A549 (cell line): ENCODE measurements at places on chromosomes 13 and 19. TPM values are rescaled to one million over a fixed set of nuclear protein-coding genes. Genes with fewer than 3 reads are reported as not detected.

The LAIR1 gene
- not detected in 3 replicates for polyA plus RNA-seq

- DNase-seq, result peak; percentile 70
Observed at GRCh38 chr19:56076498-56076897, 44.6 kb downstream of the ZNF787 start.

DNA sequence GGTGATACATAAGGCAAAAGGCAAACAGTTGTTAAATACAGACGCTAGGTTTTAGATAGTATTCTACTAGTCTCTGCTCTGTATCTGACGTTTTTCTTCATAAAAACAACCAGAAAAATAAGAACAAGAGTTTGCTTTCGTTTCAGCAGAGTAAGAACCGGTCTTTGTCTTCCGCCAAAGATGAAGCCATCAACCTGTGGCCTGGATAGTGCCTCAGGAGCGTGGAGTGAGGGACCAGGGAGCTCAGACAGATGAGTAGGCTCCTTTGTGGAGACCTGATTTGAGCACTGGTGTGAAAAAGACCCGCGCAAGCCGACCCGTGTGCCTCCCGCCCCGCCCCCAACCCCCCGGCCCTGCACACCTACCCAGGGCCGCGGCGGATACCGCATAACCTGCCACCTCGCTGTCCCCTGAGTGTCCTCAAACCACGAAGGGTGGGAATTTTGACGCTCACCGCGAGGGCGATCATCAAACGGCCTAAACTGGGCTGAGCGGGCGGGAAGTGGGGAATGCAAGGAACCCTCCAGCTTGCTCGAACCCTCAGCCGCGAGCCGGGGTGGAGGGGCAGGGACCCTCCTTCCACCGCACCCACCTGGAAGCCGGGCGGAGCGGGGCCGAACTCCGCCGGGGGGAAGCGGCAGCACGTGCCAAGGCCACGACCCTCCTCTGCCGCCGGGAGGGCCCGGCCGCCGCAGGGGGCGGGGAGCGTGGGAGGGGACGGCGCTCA, 866 bp upstream of the LMO7 start:
- no peak for DNase-seq

DNA sequence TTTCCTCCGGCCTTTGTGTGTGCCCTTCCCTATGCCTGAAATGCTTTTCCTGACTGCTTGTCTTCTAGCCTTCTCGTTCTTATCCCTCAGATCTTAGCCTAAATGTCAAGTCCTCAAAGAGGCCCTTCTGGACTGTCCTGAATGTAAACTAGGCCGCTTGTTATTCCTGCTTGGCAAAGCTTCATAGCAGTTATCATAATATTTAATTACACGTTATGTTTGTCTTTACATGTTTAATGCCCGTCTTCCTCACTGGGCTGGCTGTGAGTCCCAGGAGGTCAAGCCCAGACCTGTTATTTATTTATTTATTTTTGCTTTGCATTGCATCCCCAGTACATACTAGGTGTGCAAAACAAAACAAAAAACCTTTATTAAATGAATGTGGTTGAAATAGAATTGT, 62.7 kb downstream of the SIPA1L3 start:
- no peak for DNase-seq

DNA sequence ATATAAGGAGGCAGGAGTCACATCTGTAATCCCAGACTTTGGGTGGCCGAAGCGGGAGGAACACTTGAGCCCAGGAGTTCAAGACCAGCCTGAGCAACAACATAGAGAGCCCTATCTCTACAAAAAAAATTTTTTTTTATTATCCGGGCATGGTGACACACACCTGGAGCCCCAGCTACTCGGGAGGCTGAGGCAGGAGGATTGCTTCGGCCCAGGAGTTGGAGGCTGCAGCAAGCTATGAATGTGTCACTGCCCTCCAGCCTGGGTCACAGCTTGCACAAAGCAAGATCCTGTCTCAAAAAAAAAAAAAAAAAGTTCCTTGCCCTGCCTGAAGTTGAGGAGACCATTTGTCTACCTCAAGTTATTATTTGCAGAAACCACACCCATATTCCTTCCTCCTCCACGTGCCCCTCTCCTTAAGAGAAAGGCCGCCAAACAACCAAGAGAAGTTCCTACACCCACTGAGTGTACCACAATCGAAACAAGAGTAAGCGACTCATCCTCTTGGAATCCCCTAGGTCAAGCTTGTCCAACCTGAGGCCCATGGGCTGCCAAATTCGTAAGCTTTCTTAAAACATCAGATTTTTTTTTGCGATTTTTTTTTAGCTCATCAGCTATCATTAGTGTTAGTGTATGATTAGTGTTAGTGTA, 2.2 kb downstream of the ABCC4 start:
- peak; percentile 60 for DNase-seq

DNA sequence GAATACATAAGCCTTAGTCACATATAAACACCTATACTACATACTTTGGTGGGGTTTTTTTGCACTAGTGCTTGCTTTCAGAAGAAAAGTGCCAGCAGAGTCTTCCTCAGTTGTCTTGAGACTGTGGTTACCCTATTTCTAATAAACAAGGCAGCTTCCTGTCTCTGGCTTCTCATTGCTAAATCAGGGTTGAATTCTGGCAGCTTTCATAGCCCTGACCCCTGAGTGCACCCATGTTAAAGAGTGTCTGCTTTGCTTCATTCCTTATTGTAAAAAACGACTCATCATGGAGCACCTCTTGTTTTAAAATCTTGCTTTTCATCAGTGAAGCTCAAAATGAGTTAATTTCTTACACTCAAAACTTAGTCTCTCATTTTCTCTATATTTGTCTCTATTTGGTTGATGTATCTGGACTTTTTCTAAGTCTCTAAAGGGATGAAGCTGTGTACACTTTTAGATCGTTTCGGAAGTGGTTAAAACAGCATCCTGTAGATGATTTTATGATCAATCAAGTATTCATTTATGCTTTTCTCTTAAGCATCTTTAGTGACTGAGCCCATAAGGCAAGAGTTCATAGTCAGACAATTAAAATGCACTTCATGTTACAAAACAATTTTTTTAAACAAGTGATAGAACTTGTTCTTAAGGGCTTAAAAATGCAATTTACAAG, 72.1 kb downstream of the KLF12 start:
- no peak for DNase-seq

The ZNF600 gene
- polyA plus RNA-seq, result 0.07 to 0.47 TPM (median 0.08 TPM) in 3 replicates

DNA sequence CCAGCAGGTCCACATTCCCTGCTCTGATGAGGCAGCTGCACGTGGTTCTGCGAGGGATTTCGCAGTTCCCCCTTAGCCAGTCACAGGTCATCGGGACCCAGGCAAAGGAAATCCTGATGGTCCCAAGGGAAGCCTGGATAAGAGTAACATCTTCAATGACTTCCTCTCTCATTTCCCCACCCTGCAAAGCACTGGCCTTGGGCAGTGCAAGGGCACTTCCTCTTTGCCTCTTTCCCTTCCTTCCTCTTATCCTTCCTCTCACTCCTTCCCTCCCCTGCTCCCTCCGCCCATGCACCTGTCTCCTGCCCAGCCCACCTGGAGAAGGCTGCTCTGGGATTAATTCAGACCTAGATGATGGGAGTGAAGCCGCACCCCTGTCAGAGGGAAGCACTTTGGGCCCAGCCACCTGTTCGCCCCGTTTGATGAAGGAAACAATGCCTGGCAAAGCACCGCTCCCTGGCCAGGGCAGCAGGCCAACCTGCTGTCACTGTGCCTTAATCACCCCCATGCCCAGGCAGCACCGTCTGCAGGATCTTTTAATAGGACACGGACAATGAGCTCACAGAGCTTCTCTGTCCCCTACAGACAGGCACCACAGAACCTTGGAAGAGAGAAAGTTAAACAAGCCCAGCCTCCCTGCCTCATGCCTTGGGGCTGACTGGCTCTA, 113.5 kb upstream of the PABPC3 start:
- DNase-seq, result no peak

The ZNF709 gene
- polyA plus RNA-seq, result 0.04 to 0.10 TPM in 2 of 3 replicates, not detected in the other

The DCT gene
- not detected in 3 replicates for polyA plus RNA-seq

The OR7G2 gene
- polyA plus RNA-seq, result not detected in 3 replicates

DNA sequence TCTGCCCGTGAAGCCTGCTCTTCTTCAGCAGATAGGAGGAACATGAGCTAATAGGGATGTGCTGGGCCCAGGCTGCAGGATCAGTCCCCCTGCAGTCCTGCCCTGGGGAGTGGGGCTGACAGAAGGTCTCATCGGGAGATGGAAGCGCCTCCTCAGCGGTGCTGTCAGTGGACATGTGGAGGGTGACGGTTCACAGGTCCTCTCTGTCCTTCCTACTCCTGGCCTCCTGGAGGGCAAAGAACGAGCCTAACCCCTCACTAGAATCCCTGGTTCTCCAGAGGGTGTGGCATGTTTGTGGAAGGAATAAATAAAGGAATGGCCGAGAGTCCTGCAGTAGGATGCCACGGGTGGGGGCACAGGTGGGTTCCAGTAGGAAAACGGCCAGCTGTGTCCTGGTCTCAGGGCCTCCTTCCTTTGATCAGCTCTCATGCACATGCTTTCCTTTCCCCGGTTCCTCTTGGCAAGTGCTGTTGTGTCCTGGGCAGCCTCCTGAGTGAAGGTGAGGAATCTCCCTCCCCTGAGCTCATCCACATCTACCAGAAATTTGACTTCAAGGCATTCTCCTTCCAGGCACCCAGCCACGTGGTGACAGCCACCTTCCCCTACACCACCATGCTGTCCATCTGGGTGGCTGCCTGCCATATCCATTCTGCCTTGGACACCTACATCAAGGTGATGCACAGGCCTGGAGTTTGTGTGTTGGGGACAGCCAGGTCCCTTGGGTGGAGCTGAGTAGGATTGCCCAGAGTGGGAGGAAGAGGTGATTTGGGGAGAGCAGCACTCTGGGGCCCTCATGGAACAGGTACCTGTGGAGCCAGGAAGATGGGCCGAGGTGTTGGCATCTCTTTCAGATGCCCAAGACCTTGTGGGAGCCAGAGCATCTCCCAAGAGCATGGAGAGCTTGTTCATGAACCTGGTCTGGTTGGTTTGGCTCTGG, 28.6 kb upstream of the ZNF492 start:
- DNase-seq, result no peak

The ZNF317 gene
- polyA plus RNA-seq, result 14.7 to 16.3 TPM (median 15.1 TPM) in 3 replicates

DNA sequence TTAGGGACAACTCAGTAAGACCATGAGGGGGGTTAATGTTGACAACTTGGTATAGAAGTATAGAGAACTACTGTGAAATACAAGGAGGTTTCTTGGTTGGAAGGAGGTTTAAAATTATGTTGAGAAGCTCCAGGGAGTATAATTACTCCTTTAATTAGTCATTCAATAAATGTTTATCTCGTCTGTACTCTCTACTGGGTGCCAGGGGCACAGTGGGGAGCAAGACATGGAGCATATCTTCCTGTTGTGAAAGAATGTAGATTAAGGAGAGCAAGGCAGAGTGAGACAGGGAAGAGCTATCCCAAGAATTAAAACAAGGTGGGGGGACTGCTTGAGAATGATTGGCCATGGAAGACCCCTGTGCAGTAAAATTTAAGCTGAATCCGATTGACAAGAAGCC, 33.7 kb upstream of the TDRD3 start:
- DNase-seq, result no peak

The CACNG8 gene
- polyA plus RNA-seq, result 4.6 to 6.9 TPM (median 5.8 TPM) in 3 replicates

The MRPL54 gene
- polyA plus RNA-seq, result 45.3 to 48.9 TPM (median 47.5 TPM) in 3 replicates

- no peak for DNase-seq
Observed at GRCh38 chr19:10752913-10753704, 35.2 kb downstream of the DNM2 start.

DNA sequence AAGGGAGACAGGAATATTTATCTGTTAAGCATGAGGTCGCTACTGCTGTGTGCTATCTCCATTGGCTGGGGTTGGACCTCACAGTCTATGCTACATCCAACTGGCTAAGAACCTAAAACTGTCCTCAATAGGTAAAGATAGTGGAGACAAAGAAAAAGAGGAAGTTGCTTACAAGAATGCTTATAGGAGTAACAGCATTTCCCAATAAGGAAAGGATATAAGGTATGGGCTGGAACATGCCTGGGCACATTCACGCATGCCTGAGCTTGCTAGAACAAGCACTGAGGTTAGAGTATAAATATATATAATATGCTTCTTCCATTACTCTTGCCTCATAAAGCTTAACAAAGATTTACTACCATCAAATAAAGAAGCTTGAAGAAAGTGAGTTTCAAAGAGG, 47.9 kb upstream of the CEACAM21 start:
- no peak for DNase-seq

DNA sequence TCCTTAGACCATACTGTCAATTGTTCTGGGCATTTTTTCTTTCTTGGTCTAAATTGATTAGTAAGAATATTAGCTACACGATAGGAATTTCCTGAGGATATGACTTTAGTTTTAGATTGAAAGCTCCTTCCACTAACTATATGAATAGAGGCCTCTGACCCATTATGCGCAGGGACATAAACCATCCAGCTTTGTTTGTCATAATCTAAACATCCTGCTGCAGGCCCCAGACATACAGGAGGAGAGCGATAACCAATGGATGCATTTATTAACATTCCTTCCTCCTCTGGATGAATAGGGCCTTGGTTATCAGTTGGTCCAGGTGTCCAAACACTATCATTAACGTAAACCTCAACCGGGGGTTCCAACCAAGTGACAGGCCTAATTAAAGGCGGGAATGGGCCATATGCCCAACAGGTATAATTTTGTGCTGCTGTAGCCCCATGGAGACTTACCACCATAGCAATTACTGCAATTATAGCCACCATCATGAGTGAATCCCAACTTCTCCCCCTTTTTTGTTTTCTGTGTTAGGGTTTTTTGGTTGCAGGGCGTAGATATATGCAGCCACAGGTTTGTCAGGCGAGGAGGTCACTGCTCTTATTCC, 32.6 kb downstream of the CLEC4M start:
- no peak for DNase-seq

DNA sequence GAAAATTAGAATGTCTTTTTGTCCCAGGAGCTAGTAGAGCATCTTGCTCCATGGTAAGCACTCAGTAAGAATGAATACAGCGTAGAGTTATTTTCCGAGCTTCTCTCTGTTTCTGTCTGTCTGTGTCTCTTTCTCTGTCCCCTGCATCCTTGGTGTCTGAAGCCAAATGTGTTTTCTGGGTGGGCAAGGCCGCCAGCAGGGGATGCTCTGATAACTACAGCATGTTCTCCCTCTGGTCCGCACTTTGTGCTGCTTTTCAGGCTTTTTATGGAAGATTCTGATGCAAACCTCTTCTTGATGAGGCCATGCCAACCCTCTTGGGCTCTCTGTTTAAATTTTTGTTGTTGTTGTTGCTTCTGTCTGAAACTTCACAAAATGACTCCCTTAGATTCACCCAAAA, 142.8 kb upstream of the UBL3 start:
- no peak for DNase-seq

- DNase-seq, result no peak
Observed at GRCh38 chr13:26708007-26708297, 52.6 kb downstream of the GPR12 start.

The KISS1R gene
- polyA plus RNA-seq, result 0.18 to 0.79 TPM (median 0.38 TPM) in 3 replicates

GRCh38 chr19:44430956-44431355, 17.3 kb downstream of the ZNF229 start:
- no peak for DNase-seq

The KLF1 gene
- not detected in 3 replicates for polyA plus RNA-seq
